ENCODE measurements at places on chromosomes 7 and 10.

DNA sequence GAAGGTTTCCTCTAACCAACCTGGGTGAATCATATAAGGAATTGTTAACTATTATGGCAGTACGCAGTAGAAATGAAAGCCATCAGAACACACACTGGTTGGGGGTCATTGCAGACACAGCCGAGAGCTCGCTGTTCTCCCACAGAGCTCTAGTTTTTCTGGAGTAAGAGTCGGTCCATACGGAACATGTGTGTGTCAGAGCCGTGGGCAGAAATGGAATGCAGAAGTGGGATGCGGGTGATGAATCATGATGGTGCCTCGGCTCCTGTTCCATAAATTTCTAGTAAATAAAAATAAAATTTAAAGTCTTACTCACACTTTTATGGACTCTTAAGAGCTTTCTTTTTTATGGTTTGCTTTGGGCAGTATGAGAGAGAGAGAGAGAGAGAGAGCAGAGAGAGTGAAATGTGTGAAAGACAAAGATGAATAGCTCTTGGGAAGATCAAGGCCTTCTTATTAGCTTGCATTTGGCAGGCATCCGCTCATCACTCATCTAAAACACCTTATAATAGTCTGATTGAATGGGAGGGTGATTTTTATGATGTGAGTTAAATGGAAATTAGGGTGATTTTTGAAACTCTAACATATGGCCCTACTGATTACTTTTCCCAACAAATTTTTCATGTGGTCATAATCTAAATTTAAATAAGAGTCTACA is 98.8 kb upstream of the PFKP start:
- no peak for DNase-seq

GRCh38 chr7:64733550-64734240 is 60.5 kb upstream of the ZNF138 start:
- DNase-seq = no peak

DNA sequence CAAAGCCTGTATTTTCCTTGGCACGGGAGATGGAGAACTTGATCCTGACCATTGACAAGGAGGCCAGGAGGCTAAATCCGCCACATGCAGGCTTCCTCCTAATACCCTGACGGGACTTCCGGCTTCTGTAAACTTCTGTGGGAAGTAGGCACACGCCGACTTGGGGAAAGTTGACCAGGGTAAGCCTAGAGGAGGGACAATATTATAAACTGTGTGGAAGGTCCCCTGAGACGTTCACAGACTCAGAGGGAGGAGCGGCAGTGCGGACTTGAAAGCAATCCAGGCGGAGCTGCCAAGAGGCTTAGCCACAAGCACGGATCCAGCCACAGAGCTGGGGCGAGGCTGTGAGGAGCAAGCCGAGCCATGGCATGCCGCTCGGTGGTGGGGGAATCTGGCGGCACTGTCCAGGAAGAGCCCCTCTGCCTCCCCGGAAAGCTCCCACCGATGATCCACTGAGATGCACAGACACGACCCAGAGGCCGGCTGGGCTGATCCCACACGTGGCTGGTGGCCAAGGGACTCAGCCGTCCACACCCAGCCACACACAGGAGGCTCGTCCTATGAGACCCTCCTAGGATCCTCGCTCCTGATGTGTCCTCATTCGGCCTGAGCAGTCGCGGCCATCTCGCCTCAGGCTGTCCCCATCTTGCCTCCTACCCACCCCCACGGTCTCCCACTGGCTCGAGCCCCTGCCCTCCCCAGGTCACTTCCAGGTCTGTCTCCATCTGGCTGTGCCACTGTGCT is 40.0 kb upstream of the INSIG1 start:
- DNase-seq = no peak

GRCh38 chr10:17236468-17237148 is 8.6 kb downstream of the VIM start:
- no peak for DNase-seq
